Gastrocnemius medialis (tissue), 4 donors: ENCODE measurements at places on chromosomes 12 and 14.

GRCh38 chr12:6165395-6165794 lies 34.8 kb upstream of the CD9 start:
- DNase-seq, result no peak

DNA sequence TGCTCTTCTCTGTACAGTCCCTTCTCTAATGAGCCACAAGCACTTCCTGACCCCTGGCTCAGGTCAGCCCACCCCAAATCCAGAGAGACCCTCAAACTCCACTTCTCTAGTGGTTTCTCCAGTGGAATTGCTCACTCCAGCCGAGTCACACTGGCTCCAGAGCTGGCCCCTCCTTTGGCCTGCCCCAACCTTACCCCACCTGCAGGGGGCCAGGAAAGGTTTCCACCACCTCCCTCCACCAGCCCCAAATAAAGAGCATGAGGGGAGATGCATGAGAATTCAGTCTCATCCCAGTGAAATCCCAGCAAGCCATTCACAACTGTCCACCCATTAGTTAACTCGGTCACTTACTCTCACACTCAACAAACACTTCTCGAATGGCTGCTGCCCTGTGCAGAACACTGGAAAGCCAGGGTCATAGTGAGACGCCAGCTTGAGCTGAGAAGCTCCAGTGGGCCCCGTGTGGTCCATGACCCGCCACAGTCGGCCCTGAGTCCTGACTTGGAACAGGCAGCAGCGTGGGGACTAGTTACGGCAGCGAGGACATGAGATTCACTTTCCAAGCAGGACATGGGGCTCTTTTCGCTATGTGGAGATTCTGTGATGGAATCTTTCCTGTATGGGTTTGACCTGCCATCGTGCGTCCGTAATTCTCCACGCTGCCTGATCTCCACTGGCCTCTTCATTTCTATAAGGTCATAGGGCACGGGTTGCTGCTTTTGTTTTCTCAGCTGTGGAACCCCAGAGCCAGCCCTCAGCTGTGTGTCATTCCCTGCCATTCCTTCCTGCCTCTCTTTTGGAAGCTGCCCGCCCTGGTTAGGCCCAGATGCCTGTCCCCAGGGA lies 44.2 kb downstream of the SLC6A12 start:
- no peak for DNase-seq

GRCh38 chr12:52318241-52318990 lies 2.8 kb downstream of the KRT83 start:
- no peak for DNase-seq

- DNase-seq, result no peak
These were observed 145.3 kb downstream of the BCAT1 start for GRCh38 chr12:24803430-24804245.

- no peak for DNase-seq
These were observed 6.2 kb upstream of the RPS6KL1 start for GRCh38 chr14:74929242-74929641.

DNA sequence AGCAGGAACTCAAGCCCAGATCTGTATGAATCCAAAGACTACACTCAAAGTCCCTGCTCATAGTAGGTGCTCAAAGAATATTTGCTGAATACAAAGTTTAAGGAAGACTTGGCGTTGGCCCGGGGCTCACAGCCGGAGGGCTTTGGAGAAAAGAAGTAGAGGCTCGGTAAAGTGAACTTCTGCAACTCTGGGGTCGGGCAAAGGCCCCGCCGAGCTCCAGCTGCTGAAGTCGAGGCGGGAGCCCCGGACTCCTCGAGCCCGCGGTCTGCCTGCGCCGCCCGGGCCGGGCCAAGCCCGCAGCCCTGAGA lies 335 bp downstream of the GCN1 start:
- no peak for DNase-seq

DNA sequence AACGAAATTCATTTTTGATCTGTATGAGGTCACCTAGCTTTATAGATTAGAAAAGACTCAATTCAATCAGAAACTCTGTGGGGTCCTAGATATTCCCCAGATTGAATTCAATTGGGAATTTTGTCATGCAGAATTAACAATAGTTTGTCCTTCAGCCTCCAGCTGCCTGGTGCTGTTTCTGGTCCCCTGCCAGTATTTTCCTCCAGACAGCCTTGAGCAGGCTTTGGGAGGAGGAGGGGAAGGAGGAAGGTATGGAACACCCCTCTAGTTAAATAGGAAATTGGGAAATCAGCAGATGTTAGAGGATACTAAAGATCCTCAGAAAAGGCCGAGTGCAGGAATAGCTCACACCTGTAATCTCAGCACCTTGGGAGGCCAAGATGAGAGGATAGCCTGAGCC lies 10.6 kb downstream of the GRIP1 start:
- no peak for DNase-seq

DNA sequence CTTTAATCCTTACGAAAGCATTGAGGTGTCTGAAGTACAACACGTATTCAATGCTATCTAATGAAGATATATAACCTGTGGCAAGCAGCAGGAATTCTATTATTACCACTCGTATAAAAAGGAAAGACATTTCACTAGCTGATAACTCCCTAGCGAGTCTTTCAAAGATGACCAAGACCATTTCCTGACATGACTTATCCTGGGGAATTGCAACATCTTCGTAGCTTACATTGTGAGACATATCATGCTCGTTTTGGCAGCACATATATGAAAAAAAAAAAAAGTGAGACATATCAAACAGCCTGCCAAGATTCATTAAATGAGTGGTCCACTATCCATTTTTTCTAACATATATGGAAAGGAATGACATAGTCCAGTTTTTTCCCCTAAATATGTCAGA lies 337.0 kb downstream of the FSCB start:
- DNase-seq, result no peak

DNA sequence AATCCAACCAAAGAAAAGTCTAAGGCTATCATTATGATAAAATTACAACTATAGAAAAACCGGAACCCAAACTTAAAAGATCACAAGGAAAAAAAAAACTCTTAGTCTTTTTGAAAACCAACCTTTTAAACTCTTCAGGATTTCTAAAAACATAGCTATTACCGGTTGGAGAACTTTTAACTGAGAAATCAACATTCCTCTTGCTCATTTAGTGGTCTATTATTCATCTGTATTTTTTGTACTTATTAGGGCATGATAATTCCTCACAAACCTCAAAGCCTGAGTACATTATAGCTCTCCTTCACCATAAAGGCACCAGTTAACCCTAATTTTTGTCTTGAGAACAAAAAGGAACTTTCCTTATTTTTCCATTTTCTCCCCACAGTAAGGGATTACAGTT lies 10.4 kb downstream of the LUM start:
- no peak for DNase-seq

DNA sequence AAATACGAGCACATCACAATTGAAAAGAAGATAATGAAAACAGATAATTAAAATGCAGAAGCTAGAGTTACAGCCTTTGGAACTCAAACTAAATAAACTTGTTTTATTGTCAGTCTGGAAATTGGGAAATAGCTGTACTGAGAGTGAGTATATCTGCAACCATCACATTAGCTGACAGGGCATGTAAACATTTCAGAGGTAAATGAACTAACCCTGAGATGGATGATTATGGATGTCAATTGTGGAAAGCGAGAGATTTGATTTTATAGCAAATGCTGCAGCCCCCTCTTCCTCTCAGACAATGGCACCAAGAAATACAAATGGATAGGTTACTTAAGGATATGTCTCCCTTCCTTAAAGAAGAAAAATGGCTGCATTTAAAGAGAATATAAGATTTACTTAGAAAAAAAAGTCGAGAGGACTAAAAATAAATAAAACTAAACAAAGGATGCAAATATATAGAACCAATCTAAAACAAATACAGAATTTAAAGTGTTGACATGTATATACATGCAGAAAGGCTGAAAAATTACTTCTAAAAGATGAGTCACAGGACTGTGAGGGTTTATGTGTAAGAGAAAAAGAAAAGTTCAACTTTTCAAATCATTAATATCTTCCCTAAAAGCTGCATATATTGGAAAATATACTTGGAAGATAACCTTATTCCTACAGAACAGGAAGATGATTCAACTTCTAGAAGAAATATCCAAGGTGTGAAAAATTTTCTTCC lies 120.3 kb upstream of the FLRT2 start:
- DNase-seq, result no peak

- peak; percentile 73 for DNase-seq
These were observed at the start of gene DERA for GRCh38 chr12:15910864-15911721. DERA (plus strand) TSS chr12:15911332; CDS start chr12:15911384, 52 bp downstream.

- DNase-seq, result no peak
These were observed 99.8 kb upstream of the RESF1 start for GRCh38 chr12:31859232-31859977.

DNA sequence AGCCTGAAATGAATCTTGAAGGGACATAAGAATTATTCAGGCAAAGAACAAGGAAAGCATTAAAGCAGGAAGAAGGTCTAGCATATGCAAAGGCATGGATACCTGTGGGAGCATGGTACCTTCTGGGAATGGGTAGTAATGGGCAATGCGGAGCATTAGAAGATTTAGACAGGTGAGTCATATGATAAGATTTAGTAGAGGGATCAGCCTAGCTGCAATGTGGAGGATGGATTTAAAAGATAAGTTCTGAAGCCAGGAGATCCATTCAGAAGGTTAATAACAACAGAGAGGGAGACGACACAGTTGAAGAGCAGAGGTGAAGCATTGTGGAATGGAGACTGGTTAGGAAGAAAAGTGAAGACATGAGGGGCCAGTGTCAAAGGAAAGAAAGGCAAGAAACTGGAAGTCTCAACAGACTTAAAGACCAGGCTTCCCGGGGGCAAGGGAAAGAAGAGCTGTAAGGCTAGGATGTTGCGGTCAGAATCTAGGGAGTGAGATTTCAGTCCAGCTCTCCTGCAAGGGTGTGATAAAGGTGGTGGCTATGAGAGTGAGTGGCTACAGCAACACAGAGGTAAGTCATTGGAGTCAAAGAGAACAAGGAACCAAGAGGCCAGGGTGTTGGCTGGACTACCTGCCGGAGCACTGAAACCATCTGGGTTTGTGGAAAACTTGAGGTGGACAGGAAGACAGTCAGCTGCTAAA lies 5.6 kb upstream of the STAT6 start:
- DNase-seq, result no peak

DNA sequence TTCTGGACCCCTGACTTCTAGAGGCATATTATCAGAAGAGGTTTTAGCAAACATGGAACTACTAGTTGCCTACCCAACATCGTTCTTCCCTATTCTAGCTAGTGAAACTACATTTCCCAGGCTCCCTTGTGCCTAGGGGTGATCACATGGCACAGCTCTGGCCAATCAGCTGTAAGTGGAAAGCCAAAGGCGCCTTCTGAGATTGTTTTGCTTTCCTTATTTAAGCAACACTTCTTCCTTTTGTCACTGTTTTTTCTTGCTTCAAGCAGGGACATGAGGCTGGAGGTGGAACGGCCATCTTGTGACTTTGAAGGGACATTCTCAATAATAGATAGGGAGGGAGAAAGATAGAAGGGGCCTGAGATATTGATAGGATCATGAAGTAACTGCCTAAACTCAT lies 136.7 kb downstream of the ZNF664 start:
- no peak for DNase-seq

GRCh38 chr14:100728962-100729361 lies 2.3 kb downstream of the DLK1 start:
- DNase-seq, result no peak
